ENCODE measurements at places on chromosomes 5 and 9.

- DNase-seq = no peak
Observed at GRCh38 chr9:130543368-130543767, 36.0 kb upstream of the FUBP3 start.

- no peak for DNase-seq
Observed at GRCh38 chr5:72314571-72315172, 5.4 kb downstream of the MRPS27 start.

DNA sequence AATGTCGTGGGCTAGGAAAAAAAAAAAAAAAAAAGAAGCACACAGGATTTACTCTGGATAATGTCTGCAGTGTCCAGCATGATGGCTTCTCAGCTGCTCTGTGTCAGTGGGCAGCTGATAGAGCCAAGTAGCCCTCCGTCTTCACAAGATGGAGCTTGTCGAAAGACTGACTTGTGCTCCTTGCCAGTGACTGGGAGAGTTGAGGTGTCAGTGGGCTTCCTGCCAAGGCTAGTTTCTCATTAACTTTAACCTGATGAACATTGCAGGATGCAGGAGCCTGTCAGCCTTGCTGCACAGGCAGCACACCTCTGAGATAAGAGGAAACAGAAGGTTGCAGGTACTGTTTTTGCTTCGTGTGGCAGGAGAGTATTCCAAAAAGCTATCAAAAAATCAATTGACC is 171.4 kb upstream of the SGCD start:
- no peak for DNase-seq

DNA sequence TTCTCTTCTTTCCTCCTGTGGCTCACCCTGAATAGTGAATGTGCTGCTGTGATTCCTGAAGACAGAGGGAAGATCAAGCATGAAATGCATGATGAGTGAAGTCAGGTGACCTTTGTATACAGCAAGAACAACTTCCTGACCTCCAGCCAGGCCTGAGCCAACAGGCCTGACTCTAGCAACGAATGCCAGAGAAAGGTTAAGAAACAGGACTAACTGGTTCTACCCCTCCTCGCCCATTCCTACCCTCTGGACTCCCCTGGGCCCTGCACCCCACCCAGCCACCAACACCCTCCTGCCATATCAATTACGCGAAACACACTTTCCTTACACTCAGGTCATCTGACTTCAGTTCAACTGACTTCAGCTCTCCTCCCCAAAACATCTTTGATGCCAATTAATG is 4.9 kb downstream of the SUSD1 start:
- DNase-seq = no peak

- DNase-seq = no peak
Observed at GRCh38 chr9:91920630-91921350, 29.2 kb downstream of the ROR2 start.

GRCh38 chr9:106829666-106830408 is 33.1 kb upstream of the ZNF462 start:
- DNase-seq = no peak

GRCh38 chr5:150605546-150605945 is 34.9 kb upstream of the SYNPO start:
- DNase-seq = no peak

- DNase-seq = no peak
Observed at GRCh38 chr9:128919402-128920089, 1.2 kb upstream of the PHYHD1 start.

DNA sequence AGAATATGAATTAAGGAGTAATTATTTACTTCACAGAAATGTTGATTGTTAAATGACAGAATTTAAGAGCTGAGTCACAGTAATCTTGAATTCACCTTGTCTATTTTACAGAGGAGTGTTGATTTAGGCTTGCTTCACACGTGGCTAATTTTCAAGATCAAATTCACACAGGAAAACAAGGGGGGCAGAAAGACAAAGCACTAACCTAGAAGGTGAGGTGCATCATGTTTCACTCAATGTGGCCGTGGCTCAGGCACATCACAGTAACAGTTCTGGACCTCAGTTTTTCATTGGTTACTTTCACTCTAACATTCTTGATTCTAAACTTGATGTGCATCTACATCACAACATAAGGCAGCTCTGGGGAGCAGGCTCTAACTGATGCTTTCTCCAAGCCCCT is 69.6 kb upstream of the GNAQ start:
- no peak for DNase-seq

GRCh38 chr5:154836225-154836624 is 14.2 kb downstream of the FAXDC2 start:
- no peak for DNase-seq

DNA sequence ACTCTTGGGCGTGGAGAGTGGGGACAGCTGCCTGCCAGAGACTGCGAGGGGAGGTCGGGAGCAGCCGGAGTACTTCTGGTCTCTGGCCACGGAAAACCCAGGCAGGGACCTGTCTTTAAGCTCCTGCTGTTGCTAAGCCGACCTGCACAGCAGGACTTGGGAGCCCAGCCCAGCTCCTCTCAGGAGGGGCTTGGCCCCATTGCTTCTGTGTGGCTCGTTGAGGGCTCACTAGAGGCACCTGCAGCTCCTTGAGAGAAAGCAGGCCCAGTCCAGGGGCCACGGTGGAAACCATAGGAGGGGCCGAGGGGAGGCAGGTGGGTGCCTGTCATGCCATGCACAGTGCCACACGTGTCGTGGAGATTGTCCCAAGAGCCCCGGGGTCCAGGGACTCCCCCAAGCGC is 3.3 kb upstream of the LCN2 start:
- DNase-seq = no peak

- no peak for DNase-seq
Observed at GRCh38 chr5:8185852-8186251, 316.9 kb downstream of the MTRR start.

DNA sequence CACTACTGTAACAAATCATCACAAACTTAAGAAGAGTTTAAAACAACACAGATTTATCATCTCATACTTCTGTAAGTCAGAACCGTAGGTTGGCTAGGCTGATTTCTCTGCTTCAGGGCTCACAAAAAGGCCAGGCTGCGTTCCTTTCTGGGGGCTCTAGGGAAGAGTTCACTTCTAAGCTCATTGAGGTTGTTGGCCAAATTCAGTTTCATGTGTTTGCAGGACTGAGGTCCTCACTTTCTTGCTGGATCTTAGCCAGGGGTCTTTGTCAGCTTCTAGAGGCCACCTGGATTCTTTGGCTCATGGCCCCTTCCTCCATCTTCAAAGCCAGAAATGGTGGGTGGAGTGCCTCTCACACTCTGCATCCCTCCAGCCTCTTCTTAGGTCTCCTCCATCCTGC is 76.0 kb downstream of the ACTBL2 start:
- no peak for DNase-seq

- no peak for DNase-seq
Observed at GRCh38 chr5:119897537-119898370, 268.4 kb downstream of the FAM170A start.

DNA sequence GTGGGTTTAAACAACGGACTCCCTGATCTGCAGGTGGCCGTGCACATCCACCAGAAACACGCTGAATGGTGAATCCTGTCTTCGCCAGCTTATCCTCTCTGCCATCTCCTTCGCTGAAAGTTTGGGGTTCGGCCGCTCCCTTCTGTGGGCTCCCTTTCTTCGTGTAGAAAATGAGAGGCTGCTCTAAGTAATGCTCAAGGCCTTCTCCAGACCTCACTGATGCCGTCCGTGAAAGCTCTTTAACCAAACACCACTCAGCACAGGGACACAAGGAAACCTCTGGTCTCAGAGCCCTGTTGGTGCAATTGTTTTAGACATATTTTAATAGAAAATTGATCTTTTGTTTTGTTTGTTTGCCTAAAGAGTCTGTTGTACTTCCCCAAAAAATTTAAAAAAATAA is 596.5 kb downstream of the IRX1 start:
- no peak for DNase-seq

- no peak for DNase-seq
Observed at GRCh38 chr9:108496846-108497245, 358.9 kb downstream of the ACTL7B start.

- DNase-seq = no peak
Observed at GRCh38 chr5:163248871-163249270, 188.5 kb upstream of the CCNG1 start.

DNA sequence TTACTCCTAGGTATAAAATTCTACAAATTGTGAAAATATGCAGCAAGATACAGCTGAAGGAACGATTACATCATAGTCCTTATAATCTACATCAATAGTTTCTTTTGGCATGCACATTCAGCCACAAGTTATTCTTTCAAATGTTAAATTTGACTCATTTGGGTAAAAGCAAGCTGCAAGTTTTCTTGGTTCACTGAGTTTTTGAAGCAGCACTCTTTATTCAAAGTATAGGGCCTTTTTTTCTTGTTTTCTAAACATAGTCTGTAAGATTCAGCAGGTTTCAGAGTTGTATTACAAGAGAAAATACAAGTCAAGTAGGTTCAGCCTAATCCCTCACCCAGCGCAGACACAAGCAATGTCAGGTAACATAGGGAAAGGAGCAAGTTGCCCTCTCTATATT is 981.5 kb downstream of the PTPRD start:
- DNase-seq = no peak

GRCh38 chr5:169458221-169458620 is 125.4 kb upstream of the SPDL1 start:
- no peak for DNase-seq

DNA sequence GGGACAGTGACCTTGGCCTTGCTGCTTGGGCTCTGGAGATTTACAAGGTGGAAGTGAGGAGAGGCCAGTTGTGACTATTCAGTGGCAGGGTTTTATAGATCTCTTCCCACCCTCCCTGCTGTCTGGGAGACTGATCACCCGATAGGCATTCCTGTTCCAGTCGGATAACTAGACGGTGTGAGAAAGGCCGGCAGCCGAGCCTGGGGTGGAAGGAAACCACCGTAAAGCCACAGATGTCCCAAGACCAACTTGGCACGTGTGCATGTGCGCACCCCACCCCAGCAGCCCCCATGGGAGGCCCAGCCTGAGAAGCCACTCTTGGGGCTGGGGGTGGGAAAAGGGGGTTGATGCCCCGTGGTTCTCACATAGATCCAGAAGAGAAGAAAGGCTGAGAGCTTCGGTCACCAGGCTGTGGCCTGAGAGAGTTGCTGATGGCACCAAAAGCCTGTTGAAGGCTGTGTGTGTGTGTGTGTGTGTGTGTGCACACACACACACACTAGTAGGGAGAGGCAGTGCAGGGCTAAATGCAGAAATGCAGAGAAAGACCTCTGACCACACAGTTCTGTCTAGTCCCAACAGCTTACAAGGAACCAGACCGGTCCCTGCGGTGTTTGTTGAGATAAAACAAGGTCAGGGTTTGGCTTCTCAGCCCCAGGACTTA is 225.8 kb downstream of the FANCC start:
- DNase-seq = no peak

DNA sequence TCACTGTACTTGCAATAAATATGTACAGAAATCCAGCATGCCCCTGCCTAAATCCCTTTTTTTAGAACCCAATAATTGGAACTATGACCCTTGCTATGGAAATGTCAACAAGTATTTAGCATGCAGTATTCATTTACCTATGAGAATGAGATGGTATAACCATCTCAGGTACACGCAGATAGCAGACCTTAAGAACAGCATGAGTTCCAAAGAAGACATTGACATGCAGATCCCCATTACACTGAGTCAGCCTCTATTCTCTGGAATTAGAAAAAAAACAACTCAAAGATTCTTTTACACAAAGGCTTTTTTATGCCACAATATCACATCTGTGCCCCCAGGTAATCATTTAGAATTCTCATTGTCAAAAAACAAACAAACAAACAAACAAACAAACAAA is 325.6 kb upstream of the TLE4 start:
- no peak for DNase-seq

- DNase-seq = no peak
Observed at GRCh38 chr5:2741956-2742355, 9.5 kb downstream of the IRX2 start.

GRCh38 chr9:68998385-68998784 is 15.5 kb downstream of the PRKACG start:
- no peak for DNase-seq

DNA sequence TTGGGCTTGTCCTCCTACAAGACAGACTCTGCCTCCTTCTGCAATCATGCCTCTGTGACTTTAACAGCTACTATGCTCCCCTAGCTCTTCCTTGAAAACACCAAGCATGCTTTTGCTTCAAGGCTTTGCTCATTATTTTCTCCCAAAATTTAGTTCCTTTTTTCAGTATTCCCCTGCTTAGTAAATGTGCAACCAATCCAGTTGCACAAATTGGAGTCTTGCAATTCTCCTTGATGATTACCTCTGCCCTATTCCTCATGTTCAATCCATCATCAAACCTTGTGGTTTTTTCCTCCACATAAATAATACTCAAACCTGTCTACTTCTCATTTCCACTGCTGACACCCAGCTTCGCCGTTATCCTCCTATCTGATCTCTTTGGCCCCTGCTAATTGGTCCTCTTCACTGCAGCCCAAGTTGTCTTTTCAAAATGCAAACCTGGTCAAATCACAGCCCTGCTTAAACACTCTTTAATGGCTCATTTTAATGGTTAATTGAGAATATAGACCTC is 296.3 kb downstream of the CWC27 start:
- no peak for DNase-seq

DNA sequence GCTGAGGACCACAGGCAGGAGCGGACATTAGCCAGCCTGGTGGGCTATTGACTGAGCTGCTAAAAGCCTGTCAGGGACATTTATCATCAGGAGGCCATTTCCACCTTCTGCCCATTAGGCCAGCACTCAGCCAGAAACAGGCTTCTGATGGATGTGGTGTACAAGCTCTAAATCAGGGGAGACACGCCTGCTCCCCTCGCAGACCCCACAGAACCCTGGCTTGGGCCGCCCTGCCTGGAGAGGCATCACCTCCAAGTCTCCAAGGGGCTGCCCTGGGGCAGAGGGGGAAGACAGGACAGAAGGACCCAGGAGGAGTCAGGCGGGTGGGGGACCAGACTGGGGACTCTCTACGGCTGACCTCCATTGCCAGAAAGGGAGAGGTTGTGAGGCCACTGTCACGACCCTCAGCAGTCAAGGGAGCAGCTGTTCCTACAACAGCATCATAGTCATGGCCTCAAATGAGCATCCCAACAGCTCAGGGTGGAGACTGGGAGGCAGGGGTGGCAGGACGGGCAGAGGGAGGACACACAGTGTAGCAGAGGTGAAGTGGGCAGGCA is 24.0 kb upstream of the TRIM14 start:
- no peak for DNase-seq

GRCh38 chr5:23013395-23013998 is 160.4 kb upstream of the CDH12 start:
- no peak for DNase-seq

DNA sequence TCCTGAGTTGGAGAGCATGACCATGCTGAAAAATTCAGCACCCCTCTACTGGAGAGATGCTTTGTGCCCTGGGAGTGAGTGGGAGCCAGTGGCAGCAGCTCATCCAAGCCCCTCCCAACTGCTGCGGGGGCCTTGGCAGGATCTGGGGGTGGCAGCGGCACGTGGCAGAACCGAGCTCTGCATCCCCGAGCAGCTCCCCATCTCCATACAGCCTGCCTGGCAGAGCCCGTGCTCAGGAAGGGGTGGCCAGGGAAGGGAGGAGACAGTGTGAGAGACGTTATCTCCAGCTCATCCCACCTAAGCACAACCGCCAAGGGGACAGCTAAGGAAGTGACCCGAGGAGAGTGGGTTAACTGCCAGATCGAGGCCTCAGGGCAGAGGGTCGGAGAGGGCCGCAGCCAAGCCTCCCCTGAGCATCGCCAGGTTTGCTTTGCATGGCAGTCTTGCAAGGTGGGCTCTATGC is 17.2 kb upstream of the DPM2 start:
- peak; percentile 26 for DNase-seq

- no peak for DNase-seq
Observed at GRCh38 chr9:2228132-2228531, 213.0 kb downstream of the SMARCA2 start.

All from hypothalamus (tissue), 51 donors.